ENCODE measurements at places on chromosomes 7 and 10. TPM values are rescaled to one million over a fixed set of nuclear protein-coding genes. Genes with fewer than 3 reads are reported as not detected.

DNA sequence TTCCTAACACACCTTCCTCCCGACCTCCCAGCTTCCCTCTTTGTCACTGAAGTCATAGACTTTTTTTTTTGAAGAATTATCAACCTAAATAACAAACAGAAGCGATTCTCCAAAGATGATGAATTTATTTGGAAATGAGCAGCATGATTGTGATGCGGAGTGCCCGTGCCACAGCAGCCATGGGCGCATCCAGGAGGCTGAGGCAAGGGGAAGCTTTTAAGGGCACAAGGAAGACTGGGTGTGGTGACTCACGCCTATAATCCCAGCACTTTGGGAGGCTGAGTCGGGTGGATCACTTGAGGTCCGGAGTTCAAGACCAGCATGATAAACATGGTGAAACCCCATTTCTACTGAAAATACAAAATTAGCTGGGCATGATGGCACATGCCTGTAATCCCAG is 16.2 kb upstream of the GIMAP8 start:
- DNase-seq: no peak

GRCh38 chr7:80488406-80488805 is 23.5 kb downstream of the GNAT3 start:
- DNase-seq: no peak

- no peak for DNase-seq
Observed at GRCh38 chr7:16708980-16709379, 44.6 kb upstream of the TSPAN13 start.

DNA sequence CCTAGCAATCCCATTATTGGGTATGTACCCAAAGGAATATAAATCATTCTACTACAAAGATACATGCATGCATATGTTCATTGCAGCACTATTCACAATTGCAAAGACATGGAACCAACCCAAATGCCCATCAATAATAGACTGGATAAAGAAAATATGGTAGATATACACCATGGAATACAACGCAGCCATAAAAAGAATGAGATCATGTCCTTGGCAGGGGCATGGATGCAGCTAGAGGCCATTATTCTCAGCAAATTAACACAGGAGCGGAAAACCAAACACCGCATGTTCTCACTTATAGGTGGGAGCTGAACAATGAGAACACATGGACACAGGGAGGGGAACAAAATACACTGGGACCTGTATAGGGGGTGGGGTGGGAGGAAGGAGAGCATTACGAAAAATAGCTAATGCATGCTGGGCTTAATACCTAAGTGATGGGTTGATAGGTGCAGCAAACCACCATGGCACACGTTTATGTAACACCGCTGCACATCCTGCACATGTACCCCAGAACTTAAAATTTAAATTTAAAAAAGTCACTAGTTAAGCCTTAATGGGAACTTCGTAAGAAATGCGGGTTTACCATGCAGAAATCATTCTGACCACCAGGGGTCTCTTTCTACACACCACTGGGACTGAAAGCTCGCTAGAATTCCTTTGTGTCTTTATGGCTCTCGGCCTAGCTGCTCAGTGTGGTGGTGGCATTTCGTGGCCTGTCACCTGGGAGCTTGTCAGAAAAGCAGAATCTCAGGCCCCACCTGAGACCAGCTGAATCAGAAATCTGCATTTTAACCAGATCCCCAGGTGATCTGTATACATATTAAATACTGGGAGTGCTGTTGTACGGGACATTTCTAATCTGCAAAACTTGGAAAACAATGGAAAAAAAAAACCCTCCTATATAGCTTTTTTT is 9.5 kb downstream of the ANKRD1 start:
- peak; percentile 41 for DNase-seq

DNA sequence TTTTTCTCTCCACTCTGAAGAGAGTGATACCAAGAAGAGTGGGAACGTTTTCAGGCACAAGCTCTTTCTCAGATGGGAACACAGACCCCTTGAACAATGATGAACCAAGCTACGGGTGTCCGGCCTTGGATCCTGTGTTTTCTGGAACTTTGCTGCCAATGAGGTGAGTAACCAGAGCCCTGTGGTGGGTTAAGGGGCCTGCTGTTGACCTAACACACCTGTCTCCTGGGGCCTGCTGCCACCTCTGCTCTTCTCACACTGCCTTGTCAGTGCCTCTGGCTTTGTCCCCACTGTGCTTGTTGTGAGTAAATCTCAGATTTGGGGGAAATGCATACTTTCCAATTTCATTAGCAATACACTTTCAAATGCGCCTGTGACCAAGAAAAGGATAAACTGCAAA is 1.4 kb upstream of the PKD1L1 start:
- DNase-seq: no peak

GRCh38 chr7:30708983-30709382 is 26.7 kb upstream of the CRHR2 start:
- DNase-seq: no peak

DNA sequence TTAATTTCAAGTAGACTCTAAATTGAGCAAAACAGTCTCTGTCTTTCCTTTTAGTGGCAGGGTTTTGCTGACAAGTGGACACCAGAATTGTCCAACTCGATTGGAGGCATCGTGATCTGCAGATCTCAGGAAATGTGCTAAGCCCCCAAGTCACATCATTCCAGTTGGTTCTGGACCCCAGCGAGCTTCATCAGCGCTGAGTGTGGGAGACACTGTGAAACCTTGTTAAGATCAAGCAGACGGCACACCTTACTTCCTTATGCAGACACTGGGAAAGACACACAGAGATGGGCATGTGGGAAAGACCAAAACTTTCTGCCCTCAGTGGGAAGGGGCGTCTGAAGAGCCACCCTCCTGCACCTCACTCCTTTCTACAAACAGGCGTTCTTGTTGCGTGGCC is 440.8 kb downstream of the GLRX3 start:
- DNase-seq: no peak

DNA sequence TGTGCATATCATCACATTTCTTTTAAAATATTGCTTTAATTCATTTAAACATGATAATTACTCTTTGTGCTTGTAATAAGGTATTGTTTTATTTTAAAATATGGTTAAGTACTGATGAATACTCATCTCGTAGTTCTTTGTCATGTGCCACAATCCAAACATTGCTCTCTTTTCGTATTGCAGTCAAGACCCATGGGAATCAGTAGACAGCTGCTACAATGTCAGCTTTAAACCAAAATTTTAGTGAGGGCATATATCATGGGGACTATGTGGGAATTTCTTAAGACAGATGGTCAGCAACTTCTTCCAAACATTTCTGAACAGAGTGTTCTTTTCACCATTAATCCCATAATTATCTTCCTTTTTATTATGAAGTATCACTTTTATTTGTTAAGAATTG is 77.2 kb upstream of the FZD1 start:
- DNase-seq: no peak

DNA sequence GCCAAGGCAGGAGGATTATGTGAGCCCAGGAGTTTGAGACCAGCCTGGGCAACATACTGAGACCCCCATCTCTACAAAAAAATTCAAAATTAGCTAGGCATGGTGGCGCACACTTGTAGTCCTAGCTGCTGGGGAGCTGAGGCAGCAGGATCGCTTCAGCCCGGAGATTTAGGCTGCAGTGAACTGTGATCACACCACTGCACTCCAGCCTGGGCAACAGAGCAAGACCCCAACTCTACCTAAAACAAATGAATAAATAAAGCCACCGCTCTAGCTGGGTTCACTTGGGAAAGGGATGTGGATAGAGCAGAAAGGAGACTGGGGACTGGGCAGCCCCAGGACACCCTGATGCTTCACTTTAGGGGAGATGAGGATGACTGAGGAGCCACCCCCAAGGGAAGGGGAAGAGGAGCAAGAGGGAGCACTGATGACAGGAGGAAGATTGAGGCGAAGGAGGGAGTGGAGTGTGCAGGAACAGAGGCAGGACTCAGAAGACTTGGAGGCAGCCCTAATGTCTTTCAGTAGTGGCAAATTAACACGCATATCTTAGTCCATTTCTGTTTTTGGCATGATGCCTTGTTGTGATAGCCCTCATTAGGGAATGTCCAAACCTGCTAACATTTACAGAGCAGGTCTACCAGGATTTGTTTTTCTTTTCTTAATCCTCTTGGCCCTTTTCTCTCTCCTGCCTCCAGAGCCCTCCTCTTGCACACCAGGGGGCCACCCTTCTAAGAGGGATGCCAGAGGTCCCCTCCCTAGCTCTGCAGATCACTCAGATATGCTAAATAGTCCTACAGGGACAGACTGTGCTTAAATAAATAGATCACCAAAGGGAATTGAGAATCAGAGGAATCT is 88.3 kb downstream of the C10orf105 start:
- DNase-seq: no peak

DNA sequence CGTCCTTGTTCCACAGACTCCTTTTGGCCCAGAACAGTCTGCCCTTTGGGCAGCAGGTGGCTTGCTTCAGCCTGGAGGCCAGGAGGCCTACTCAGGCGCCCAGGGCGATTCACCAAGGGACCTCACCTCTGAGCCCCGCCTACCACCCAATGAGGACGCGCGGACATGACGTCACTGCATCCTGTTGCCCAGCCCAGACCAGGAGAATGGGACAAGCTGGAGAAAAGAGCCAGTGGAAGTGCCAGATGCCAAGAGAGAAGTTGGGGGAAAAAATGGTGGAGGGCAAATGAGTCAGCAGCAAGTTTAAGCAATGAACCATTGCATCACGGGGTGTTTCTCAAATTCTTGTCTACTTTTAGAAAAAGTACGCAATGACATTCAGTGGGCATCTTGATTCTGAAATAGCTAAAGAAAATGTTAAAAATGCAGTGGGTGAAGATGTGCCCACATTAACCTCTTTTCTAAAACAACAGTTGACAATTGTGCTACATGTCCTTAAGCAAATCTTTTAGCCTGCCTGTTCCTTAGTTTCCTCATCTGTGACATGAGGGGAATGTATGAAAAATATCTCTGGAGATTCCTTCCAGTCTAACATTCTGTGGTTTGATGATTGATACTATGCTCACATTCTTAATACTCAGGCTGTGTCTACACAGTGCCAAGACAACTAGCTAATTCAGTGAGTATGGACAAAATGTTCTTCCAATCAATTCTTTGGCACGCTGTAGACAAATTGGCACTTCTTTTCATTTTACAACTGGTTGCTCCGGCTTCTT is 23.9 kb upstream of the LEP start:
- DNase-seq: no peak

DNA sequence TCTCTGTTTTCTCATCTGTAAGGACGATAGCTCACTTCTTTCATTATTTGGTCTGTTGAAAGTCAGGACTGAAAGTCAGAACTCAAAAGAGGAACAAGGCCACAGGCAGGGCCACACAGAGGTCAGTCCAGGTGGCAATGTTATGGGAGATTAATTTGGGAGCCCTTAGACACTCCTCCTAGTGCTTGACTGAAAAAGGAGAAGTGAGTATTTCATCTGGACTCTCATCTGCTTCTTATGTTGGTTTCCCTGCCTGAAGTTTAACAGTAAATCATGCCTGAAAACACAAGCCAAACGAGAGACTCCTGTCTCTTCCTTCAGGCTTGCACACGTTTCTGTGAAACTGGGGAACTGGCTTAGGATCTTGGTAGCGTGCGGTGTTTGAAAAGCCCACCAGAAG is 248.5 kb downstream of the BUB3 start:
- no peak for DNase-seq

- no peak for DNase-seq
Observed at GRCh38 chr7:46932306-46932675, 649.6 kb downstream of the TNS3 start.

DNA sequence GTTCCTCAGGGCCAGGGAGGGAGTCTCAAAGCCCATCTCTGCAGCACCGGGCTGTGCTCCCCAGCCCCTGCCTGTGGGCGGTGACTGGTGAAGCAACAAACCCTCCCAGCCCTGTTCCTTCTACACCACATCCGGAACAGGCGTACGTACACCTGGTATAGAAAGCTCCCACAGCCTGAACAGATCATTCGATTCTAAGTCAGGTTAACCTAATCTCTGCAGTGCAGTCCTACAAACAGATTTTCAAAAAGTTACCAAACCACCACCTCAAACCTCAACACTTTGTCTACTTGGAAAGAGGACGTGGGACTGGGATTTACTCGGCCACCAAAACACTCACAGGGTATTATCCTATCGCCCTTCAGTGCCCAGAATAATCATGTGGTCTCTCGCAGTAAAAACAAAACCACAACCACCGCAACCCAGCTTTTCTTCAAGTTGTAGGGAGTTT is 238.4 kb downstream of the DIP2C start:
- DNase-seq: no peak

The ANLN gene
- total RNA-seq: 13.7 TPM

The C10orf67 gene
- total RNA-seq: not detected

The OR13A1 gene
- not detected for total RNA-seq

The TEX47 gene
- total RNA-seq: not detected

The CALN1 gene
- not detected for total RNA-seq

The FAM13C gene
- 1.8 TPM for total RNA-seq

The GNG11 gene
- 2.5 TPM for total RNA-seq

The ANKRD2 gene
- total RNA-seq: not detected

All from left colon (tissue), 2 donors.